Stimulated activated CD8-positive, alpha-beta memory T cell treated with anti-CD3 and anti-CD28 coated beads, Interleukin-15, amount 100 ng/mL, for 48 hours (primary cell): ENCODE measurements at places on chromosomes 4 and X.
A peak's percentile ranks its signal among the peaks of the same experiment; 100 is the strongest.

DNA sequence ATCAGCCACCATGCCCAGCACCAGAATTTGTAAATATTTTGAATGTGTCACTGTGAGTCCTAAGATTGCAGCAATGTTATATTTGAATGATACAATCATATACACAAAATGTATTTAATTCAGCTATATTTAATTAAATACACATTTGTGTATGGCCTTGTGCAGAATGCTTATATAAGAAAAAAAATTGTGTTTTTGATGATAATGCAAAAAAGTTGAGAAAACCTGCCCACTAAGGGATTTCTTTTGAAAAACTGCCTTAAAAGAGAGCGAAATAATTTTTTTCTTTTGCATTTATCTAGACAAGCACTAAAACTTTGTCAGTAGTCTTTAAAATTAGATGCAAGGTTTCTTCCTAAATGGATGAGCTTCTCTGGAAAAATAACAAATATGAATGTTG is 68.1 kb upstream of the OTUD4 start:
- no peak for DNase-seq

GRCh38 chr4:8195841-8196458 is 3.1 kb upstream of the SH3TC1 start:
- no peak for DNase-seq

DNA sequence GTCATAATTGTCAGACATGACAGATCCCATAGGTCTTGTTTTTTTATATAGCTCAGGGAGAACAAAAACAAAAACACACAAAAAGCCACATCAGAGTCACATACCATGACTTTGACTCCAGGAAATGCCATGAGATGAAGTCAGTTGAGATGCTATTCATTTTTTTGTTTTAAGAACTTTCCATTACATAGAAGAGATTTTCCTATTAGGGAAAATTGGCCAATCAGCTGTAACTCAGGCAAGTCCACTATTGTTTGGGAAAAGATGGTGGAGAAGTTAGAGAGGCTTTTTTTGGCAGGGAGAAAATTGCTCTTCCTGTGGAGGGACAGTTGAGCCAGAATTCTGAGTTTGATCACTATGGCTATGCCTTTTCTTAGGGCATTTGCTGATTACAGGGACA is 72.6 kb downstream of the SMARCA5 start:
- no peak for DNase-seq

DNA sequence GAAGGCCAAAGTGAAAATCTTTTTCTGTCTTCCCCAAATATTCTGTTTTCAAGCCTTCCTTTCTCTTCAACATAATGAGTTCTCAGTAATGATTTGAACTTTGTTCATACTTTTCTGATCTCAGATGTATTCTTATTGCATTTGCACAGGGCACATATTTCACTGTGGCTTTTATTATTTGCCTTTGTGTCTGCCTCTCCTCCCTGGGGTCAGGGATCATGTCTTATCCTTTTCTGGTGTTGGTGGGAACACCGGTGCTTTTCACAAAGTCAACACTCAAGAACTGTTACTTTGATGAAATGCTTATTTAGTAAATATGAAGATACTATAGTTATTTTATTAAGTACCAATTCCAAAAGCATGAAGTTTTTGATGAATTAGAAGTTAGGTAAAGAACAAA is 143.8 kb downstream of the FRAS1 start:
- no peak for DNase-seq

DNA sequence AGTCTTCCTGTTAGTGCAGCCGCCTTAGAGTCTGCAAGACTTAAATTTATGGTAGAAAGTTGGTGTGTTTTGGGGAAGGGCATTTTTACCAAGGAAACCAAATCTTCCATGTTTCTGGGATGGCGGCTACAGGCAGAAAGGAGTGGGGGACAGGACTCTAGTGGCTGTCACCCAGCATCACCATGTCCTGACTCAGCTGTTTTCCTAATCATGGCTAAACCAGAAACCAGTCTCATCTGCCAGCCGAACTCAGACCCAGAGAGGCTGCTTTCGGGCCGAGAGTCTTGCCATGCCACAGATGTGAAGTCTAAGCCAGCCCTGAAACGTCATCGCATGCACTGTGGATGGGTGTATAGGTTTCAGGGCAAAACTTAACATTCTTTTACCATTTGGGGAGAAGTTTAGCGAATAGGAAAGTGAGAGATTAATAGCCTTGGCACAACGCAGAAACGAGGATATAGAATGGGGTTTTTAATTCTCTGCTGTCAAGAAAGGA is 109.6 kb downstream of the ENPP6 start:
- no peak for DNase-seq

- DNase-seq: no peak
Measured at GRCh38 chrX:6283826-6284225, 55.2 kb upstream of the NLGN4X start.

- no peak for DNase-seq
Measured at GRCh38 chr4:128286474-128287058, 1.0 kb downstream of the PGRMC2 start.

DNA sequence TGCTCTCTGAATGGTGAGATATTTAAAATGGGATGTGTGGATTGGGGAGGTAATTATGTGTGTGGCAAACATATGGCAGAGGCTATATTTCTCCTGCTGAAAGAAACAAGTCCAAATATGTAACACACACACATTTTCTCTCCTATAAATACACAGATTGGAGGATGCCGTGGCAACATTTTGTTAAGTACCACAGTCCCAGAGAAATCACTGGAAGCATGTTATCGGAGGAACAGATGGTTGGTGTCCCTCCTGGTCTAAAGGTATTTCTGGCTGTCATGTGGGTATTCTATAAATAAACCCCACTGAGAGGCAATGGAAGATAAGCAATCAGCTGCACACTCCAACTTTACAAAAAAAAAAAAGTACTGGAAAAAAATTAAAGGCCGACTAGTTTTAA is 528.3 kb upstream of the BOD1L1 start:
- no peak for DNase-seq

- DNase-seq: no peak
Measured at GRCh38 chr4:158189422-158189821, 16.6 kb upstream of the GASK1B start.

GRCh38 chrX:145715641-145716138 is 101.9 kb upstream of the SLITRK2 start:
- DNase-seq: no peak

- DNase-seq: no peak
Measured at GRCh38 chr4:31341601-31342359, 621.6 kb downstream of the PCDH7 start.

DNA sequence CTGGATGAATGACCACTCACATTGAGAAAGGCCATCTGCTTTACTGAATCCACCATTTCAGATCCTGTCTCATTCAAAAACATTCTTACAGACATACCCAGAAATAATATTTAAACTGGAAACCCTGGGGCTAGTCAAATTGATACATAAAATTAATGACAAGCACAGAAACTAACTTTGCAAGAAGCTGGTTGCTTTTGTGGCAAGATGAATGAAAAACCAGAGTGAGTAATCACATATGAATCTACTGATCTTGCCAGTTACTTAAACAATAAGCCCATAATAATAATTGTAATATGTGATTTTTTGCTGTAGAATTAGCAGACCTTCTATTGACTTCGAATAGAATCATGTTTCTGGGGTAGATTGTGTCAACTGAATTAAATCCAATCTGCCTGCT is 235.1 kb downstream of the PPARGC1A start:
- no peak for DNase-seq

GRCh38 chr4:128322986-128323385 is 35.4 kb upstream of the PGRMC2 start:
- no peak for DNase-seq

DNA sequence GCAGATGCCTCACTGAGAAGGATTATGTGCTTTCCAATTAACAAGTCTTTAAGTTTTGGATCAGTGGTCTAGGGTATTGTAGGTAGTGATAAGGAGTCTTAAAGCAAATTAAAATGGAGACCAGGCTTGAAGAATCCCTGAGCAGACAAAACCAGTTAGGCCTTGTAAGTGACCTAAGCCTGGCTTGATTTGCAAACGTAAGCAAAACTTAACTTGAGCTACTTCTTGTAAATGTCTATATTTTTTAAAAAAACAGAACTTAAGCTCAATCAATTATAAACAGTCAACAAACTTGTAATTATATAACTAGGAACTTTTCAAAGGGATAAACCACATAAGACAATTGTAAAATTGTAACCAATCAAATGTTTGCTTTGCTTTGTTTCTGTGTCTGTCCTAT is 72.7 kb upstream of the NALF2 start:
- DNase-seq: no peak

GRCh38 chrX:153502796-153503195 is 8.0 kb downstream of the BGN start:
- no peak for DNase-seq

DNA sequence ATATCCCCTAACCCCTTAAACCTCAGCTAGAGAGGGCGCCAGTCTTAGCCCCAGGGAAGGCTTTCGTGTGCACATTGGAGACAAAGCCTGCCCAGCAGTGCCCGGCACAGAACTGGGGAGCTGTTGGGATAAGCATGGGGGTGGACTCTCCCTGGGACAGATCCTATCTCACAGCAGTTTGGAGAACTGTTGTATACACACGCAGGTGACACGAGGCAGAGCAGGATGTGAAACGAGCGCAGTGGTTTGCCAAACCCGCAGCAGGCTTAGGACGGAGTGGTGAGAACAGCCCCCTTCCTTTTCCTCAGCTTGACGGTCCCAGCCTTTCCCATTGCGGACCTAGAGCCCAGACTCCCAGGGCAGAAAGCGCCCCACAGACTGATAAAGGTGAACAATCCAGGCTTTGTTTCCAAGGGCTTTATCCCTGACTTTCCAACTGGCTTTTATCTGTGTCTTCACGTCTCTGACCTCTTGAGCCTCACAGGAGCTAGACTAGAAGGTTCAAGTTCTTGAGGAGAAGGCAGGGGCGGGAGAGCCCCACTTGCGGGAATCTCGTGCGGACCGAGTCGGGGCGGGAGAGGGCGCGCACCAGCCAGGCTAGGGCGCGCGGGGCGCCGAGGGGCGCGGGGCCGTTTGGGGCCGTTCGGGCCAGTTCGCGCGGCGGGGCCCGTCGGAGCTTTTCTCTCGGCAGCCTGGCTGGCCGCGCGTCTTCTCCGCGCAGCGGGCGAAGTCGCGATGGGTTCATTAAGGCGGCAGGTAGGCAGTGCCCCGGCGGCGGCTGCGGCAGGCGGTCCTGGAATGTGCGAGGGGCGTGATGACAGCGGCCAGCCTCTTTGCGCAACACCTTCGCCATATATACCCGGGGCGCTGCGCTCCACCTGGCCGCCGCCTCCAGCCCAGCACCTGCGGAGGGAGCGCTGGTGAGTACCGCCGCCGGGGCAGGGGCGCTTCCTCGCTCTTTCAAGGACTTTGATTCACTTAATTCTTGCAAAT is at the start of gene SLC34A2:
Gene SLC34A2, plus strand, starts transcription at position 881 of the 993 bp plus-strand sequence. CDS start 6,650 bp downstream, outside the sequence.
- DNase-seq: no peak

DNA sequence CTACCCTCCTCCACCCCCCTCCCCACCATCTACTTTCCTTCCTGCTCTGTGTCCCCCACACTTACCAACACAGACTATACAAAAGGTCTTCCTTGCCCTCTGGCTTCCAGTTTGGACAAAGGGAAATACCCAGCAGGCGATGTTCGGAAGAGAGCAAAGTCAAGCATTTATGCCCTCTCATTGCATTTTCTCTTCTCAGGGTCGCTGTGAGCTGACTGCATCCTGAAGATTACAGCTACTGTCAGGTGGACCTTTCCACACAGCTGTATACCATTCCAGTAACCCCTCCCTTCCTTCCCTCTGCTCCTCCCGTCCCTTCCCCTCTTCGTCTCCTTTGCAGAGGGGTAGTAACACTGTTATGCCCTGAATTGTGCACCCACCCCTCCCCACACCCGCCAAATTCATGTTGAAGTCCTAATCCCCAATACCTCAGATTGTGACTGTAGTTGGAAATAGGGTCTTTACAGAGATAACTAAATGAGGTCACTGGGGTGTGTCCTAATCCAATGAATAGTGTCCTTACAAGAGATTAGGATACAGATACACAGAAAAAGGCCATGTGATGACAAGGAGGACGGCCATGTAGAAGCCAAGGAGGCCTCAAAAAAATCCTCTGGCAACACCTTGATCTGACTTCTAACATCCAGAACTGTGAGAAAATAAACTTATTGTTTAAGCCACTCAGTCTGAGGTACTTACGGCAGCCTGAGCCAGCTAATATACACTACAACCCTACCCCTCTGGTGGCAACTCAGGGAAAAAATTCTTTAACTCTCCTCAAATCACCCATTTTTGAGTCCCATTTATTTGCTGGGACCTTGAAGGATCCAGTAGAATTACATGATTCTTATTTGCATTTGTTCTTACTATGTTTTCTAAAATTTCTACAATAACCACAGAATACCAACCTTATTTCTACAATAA is 11.7 kb downstream of the MORF4L2 start:
- no peak for DNase-seq

DNA sequence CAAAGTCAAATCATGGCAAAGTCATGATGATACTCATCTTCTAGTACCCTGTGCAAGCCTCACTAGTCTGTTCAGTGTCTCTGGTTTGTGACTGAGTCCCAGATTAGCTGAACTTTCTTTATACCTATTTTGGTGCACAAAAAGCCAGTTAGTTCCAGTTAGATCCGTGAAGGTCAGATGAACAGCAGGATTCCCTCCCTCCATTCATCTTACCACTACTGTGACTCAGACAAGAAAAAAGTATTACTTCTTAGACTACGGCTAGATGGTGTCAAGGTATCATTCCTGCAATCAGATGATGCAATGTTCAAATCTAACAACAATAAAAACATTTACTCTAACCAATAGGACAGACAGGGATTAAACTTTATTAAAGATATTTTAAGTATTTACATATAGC is 30.4 kb downstream of the ARHGEF6 start:
- DNase-seq: no peak

GRCh38 chr4:26175006-26175786 is 145.6 kb upstream of the RBPJ start:
- peak; percentile 40 for DNase-seq

GRCh38 chr4:143617994-143618679 is 82.3 kb downstream of the FREM3 start:
- no peak for DNase-seq

DNA sequence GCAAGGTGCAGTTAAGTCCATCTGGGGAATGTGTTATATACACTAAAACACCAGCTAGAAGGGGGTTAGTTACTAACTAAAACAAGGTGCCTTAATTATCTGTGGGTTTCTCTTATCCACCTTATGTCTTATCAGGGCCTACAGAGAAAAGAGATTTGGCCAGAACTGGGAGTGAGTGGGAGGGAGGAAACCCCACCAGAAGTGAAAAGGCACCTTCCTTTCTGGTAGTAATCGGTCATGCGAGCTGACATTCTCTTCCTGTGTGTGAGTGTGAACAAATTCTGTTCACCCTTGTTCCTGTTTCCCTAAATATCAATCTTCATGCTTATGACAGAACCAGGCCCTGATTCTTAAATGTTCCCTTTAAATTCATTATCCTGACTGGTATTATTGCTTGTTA is 43.5 kb downstream of the SRPX2 start:
- DNase-seq: no peak

DNA sequence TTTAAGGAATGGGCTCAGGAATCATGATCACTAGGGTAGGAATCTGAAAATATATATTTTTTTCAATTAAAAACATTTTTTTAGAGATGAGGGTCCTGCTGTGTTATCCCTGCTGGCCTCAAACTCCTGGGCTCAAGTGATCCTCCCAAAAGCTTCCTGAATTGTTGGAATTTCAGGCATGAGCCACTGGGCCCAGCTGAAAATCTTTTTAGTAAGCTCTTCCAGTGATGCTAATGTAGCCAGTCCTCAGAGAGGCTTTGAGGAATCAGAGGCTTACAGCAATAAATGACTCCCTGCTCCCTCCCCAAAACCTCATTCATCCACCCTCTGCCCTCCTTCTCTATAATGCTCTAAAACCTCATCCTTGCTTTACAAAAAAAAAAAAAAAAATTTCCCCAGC is 129.5 kb downstream of the ZIC3 start:
- DNase-seq: no peak

GRCh38 chr4:69823481-69824186 is 36.3 kb downstream of the SULT1E1 start:
- DNase-seq: peak; percentile 6

GRCh38 chr4:155530290-155530689 is 136.4 kb upstream of the GUCY1A1 start:
- DNase-seq: no peak
